ENCODE measurements at places on chromosomes 2 and 18.

DNA sequence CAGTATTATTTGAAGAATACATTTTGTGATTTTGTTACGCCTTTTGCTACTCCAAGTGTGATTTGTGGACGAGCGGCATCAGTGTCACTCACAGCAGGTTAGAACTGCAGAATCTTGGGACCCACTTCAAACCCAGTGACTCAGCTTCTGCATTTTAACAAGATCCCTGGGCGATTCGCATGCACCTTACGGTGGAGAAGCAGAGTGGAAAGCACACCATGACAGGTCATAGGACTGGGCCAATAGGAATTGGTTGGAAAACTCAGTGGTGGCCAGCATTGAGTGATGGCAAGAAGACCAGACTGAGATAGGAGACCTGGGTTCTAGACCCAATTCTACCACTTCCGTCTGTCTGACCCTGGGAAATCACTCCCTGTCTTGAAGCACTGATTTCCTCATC lies 26.3 kb downstream of the CTLA4 start:
- DNase-seq = no peak

- no peak for DNase-seq
These were observed 113.8 kb downstream of the GALNT1 start for GRCh38 chr18:35695384-35695783.

DNA sequence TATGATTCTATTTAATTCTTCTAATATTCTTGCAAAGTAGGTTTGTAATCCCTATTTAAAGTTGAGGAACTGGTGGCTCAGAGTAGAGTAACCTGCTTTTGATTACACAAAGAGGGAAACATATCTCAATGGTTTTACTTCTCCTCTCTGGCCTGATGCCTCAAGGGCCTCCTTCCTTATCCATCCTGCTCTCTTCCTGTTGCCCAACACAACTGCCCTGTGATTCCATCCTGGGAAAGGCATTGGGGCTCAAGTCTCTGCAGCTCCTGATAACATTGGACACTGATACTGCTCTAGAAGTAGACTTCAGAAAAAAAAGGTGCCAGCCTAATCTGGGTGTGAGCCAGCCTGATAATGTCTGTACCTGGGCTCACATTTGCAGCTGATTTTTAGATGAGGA lies 75.8 kb downstream of the RDH14 start:
- no peak for DNase-seq

DNA sequence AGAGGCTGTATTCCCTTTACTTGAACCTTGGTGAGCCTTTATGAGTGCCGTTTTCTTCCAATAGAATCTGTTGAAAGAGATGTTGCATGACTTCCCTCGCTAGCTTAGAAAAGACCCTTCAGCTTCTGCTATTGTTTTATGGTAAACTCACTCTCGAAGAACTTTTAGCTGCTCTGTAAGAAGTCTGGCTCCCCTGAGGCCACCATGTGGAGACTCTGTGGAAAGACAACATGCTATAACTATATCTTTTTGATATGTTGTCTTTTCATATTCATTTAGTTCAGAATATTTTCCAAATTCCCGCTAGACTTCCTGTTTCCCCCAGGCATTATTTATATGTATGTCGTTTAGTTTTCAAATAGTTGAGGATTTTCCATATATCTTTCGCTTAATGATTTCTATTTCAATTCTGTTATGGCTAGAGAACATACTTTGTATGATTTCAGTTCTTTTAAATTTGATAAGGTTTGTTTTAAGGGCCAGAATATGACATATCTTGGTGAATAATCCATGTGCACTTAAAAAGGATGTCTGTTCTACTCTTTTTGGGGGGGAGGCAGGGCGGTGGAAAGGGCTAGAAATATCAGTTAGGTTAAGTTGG lies 64.1 kb downstream of the PTPN4 start:
- no peak for DNase-seq

DNA sequence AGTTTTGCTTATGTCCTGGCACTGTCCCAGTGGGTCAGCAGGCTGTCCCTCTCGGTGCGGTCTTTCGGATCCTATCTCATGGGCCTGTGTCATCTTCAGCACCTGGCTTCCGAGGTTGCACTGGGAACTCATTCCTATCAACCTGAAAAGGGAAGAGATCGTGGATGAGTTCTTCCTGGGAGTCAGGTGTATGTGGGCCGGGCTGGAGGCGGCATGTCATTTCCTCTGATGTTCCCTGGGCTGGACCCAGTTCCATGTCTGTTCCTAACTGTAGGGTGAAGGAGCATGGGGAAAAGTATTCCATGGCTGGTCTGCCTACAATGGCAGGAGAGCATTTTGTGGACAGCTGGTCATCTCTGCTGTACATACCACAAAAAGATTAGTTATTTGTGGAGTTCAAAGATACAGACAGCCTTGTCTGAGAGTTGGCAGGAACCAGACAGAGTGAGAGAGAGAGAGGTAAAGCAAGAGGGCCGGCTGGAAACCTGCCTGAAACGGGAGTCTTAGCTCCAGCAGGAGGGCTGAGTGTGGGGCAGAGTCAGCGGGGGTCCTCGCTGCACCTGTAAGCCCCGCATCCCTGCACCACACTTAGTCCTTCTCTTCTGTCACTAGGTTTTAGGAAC lies 25.2 kb downstream of the FAM228A start:
- no peak for DNase-seq

DNA sequence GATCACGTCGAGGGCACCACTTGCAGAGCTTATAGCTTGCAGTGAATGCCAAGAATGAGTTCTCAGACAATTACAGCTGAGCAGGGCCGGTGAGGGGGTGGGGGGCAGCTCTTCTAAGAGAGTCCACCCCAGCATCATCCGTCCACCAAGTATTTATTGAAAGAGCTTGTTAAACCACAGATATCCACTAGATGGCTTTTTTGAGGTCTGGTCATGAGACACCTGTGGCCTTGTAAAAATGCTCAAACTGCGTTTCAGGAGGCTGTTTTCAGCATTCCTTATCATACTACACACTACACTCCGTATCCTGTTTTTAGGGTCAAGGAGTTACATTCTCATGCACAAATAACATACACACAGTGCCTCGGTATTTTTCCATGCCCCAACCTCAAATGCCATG lies 51.5 kb downstream of the DNAJC10 start:
- no peak for DNase-seq

GRCh38 chr18:2192562-2192961 lies 378.7 kb downstream of the METTL4 start:
- DNase-seq = no peak

GRCh38 chr2:103161456-103162289 lies 399.8 kb downstream of the TMEM182 start:
- DNase-seq = no peak

DNA sequence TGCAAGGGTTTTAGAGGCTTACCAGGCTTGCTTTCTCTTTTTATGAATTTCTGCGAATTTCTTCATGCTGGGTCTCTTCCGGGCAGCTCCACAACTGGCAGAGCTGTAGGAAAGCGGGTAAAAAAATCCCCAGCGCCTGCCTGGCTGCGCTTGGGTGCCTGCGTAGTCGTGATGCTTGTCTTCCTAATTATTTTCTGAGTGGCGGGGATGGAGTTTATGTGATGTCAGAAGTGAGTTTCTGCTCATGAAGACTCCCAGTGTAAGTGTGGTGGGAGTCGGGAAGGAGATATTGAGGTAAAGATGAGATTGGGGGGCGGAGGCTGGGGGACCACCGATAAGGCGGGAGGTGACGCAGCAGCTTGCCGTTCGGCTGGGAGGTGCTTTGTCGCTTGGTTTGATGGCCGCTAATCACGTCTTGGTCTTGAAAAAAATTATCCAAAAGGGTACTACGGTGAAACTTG lies 229.8 kb downstream of the LDLRAD4 start:
- no peak for DNase-seq

GRCh38 chr2:197606180-197606579 lies 69.2 kb downstream of the RFTN2 start:
- DNase-seq = no peak

GRCh38 chr2:47833516-47833968 lies 50.6 kb downstream of the MSH6 start:
- DNase-seq = no peak

DNA sequence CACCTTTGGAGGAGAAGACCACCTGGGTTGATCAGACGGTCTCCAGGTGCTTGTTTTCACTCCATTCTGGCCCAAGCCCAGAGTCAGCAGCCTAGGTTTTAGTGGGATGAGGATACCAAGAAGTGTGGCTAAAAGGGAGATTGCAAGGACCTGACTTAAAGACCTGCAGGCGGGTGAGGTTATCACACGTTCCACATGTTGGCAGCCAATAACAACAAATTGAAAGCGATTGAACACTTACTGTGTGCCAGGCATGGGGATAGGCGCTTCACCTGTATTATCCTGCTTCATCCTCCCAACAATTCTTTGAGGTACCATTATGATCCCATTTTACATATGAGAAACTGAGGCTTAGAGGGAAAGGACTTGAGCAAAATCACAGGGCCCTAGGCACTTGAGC lies 5.0 kb downstream of the ARL4C start:
- no peak for DNase-seq

- DNase-seq = peak; percentile 18
These were observed 30.9 kb upstream of the REEP1 start for GRCh38 chr2:86368161-86368824.

- no peak for DNase-seq
These were observed 16.8 kb upstream of the CRIM1 start for GRCh38 chr2:36338827-36339145.

GRCh38 chr2:185035906-185036305 lies 437.6 kb downstream of the ZNF804A start:
- DNase-seq = no peak

GRCh38 chr2:224401641-224402342 lies at the start of gene FAM124B:
Gene FAM124B, minus strand, starts transcription at chr2:224402107. Its CDS starts 339 bp downstream, at chr2:224401768.
- DNase-seq = no peak

- no peak for DNase-seq
These were observed 61.8 kb downstream of the MREG start for GRCh38 chr2:215951558-215951957.

DNA sequence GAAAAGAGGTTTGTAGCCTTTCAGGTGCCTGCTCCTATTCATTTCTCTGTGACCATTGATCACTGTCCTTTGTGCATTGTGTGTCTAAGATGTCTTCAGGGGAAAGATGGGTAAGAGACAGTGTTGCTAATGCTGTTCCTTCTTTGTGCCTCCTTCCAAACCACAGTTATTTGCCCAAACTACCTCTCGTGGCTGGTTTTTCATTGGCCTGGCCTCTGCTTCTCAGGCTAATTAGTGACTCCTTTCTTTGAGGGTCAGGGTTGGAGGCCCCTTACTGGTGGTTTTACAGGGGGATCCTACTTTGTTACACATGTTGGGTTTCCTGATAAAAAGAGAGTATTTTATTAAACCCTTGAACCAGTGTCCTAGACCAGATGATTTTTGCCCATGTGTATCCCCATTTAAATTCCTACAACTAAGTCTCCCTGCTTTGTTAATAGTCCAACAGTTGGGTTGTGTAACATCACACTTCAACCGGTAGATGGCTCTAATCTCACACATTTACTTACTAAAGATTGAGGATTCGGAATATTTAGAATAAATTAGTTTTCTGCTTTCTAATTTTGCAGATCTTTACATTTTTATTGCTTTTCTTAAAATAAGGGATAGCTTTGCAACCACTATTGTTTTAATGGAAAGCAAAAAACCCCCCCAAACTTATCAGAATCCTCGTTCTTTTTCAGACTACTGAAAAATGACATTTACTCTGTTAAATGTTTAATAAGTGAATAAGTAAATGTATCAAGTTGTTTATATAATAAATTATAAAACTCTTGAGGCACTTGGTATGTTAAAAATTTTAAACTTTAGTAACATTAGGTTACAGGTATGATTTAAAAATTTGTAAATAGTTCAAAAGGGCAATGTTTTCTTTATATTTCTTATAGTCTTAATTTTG lies 2.4 kb downstream of the MARS2 start:
- DNase-seq = no peak

GRCh38 chr18:32405588-32405987 lies 65.1 kb downstream of the GAREM1 start:
- DNase-seq = no peak

DNA sequence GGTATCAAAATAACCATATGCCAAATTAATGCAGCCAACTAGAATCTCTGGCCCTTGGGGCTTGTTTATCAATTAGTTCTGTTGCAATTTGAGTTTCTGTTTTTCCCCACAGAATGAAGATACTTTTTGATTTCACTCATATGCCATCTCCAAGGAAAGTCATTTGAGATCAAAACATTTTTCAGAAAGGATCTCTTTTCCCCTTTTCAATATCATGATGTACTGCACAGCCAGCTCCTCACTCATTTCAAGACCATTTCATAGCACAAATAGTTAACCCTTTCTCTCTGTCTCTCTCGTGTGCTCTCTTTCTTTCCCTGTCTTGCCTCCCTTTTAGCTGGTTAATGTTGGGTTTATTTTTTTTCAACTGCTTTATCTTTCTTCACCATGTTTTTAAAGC lies 387.3 kb downstream of the STK39 start:
- DNase-seq = no peak
